Stimulated activated naive CD4-positive, alpha-beta T cell treated with Interleukin-2 at 50 U/mL for 16 hours (primary cell): ENCODE measurements at places on chromosomes 2 and 18.

- no peak for DNase-seq
Observed at GRCh38 chr2:71748227-71748626, 294.9 kb downstream of the DYSF start.

- DNase-seq, result no peak
Observed at GRCh38 chr2:134161170-134161547, 92.7 kb upstream of the MGAT5 start.

DNA sequence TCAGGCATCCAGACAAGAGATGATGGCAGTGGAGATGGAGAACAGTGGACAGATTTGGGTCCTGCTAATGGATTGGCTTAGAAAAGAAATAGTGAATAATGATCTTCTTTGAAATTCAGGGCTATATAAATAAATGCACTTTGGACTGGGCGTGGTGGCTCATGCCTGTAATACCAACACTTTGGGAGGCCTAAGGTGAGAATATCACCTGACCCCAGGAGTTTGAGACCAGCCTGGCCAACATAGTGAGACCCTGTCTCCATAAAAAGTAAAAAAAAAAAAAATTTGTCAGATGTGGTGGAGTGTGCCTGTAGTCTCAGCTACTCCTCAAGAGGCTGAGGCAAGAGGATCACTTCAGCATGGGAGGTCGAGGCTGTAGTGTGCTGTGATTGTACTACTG lies 102.4 kb upstream of the STON1 start:
- DNase-seq, result no peak

- DNase-seq, result no peak
Observed at GRCh38 chr2:39338502-39338901, 94.7 kb upstream of the CDKL4 start.

GRCh38 chr18:22108674-22109073 lies 60.7 kb upstream of the GATA6 start:
- DNase-seq, result no peak

DNA sequence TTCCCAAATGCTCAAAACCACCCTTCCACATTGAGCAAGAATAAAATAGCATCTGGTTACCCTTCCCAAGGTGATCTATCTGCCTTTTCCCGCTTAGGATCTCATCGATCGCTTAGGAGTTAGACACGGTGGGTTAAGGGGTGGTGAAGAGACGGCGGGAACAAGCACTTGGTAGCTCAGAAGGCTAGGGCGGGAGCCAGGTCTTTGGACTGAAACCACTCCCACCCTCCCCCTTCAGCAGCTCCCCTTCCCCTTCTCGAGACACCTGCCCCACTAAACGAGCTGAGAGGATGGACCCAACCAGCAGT lies 513 bp downstream of the THOC1 start:
- no peak for DNase-seq

DNA sequence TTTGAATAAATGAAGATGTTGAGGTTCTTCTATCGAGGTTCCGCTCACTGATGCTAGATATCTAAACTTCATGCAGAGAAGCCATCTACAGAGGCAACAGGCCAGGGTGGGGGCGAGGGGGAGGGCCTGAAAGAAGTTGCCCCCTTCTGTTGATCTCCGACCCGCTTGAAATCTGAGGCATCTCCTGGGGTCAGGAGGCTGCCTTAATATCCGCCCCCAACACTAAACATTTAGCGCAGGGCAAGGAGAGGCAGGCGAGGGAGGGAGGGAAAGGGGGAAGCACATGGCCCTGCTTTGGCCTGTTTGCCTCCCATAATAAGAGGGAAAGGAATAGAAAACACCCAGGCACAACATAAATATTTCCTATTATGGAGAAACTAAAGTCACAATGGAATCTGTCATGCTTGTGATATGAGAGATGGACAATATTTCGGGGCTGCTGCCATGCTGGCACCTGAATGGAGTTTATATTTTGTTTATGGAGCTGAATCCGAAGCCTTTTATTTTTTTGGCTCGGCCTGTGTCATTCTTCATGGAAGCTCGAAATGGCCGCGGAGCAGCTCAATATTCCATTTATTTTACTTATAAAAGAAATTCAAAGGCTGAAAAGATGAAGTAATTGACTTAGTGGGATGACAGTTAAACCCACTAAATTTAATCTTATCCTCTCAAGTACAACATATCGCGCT lies 221.1 kb downstream of the INSIG2 start:
- DNase-seq, result no peak

DNA sequence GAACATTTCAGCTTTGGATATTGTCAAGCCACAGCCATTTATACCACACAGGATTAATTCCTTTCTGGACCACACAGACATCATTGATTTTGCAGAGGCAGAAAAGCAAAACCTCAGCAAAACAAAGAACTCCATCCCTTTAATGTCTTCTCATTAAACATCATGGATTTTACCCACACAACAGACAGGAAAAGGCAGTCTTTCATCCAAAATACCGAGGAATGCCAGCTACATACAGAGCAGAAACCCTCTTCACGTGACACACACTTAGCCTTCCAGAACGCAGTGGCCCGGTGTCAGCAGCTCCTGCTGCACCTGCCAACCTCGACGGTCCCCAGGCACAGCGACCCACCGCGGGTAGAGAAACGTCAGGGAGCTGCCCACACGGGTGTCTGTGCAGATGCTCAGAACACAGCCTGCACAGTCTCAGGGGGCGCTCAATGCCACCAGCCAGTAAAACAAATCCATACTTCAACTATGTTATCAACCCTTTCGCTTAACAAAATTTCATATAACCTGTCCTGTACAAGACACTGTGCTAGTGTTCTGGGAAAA lies 304.5 kb downstream of the EIPR1 start:
- DNase-seq, result no peak

- DNase-seq, result no peak
Observed at GRCh38 chr2:136530146-136530545, 235.2 kb upstream of the THSD7B start.

DNA sequence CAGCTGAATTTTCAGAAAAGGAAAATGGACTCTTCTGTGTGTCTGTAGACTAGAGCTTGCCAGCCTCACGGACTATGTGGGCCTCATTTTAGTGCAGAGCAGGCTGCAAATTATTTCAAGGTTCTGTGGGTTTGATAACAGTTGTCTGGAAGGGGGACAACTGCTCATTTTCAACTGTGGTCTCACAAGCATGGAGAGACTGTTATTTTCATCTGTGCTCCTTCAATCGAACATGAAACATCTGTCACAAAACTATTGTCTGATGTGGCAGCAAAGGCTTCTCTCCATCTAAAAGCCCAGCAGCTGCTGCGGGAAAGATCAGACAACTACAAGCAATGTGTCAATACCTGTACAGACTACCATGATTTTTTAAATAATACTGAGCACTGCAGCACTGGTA lies 211.8 kb downstream of the LRRTM4 start:
- DNase-seq, result no peak

DNA sequence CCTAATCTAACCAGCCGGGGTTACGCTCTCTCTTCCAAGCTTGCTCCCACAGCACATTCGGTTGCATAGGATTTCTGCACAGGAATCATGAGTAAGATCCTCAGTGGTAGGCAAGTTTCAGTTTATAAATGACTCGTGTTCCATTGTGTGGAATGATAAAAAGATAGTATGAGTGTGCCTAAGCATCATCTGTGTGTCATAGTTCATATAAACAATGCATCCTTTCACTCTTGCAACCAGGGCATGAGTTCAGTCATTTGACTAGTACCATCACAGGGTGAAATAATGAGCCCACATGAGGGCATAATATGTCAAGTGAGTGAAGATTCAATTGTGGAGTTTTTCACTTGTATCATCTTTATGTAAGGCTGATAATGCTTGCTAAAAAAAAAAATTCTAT lies 417.1 kb upstream of the CDH2 start:
- no peak for DNase-seq

GRCh38 chr18:10727477-10727876 lies 201.7 kb downstream of the NAPG start:
- no peak for DNase-seq

GRCh38 chr2:28444956-28445355 lies 50.9 kb upstream of the PLB1 start:
- no peak for DNase-seq

- no peak for DNase-seq
Observed at GRCh38 chr2:211401328-211401727, 844.9 kb downstream of the CPS1 start.

DNA sequence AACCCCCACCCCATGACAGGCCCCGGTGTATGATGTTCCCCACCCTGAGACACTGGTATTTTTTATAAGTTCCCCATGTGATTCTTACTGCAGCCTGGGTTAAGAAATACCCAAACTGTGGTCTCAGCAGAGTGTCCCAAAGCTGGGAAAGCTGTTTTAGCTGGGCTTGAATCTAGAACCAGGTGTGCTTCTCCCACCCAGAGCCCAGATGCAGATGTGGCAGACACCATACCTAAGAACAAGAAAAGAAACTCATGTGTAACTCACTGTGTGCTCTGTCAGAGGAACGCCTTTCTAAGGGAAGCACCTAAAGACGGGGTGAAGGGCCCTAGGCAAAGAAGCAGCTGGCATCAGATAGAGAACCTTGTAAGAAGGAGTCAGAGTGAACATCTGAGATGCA lies 23.9 kb downstream of the DOK1 start:
- DNase-seq, result no peak

DNA sequence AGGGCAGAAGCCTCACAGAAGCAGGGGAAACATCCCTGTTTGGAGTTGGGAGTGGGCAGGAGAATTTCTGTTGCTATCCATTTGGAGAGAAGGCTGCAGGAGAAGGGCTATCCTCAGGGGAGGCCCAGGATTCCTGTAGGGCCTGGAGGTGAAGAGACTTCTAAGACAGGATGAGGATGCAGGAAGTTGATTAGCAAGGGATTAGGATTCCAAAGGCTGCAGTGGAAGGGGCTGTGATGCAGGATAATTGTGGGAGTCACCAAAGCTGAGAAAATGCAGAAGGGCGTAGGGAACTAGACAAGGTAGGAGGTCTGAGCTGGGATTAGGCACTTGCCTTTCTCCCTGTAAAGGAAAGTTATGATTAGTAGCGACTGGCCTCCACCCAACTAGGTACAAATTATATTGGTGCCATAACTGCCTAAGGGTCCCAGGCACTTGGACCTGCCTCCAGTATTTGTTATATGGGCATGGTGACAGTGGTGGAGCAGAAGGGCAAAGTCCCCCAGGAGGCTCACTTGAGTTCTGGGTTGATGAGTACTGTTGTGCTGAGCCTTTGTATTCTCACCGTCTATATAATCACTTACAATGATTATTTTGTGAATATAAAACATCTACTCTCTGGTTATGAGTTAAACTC lies 96.4 kb upstream of the MSTN start:
- no peak for DNase-seq

DNA sequence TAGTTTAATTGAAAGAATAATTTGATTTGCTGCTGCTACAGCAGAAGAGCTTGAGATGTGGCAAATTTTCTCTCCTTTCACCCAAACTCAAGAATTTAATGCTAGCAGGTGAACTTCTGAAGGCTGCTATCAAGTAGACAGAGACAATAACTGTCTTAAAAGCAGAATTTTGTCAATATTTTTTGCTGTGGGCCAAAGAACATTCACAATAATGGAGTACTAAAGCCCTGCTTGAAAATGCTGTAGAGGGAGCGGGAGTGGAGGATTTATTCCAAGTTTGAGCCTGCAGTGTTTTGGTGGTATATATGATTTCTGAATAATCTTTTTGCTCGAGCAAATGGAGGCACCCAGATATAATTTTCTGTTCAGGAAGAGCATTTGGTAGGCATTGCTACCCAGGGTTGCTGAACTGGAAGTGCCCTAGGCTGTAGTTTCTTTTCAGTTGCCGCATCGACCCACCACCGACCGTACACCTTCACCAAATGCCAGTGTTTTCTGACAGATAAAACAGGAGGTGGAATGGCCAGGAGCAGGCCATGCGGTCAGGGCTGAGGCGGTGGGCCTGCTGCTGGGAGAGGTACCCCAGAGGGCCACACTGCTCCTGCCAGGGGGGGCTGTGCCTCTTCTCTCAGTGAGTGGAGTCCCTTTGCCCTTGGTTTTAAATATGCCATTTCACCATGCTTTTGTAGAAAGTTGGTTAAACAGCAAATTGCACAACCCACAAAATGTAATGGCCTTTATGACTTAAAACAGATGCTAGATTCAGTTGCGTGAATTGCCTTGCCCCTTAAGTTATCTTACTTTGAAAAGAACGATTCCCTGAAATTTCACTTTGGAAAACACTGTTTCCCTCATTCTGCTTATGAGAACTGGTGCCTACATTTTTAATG lies 36.4 kb downstream of the TSHZ1 start:
- no peak for DNase-seq

- DNase-seq, result no peak
Observed at GRCh38 chr2:144595686-144596072, 75.8 kb upstream of the ZEB2 start.

DNA sequence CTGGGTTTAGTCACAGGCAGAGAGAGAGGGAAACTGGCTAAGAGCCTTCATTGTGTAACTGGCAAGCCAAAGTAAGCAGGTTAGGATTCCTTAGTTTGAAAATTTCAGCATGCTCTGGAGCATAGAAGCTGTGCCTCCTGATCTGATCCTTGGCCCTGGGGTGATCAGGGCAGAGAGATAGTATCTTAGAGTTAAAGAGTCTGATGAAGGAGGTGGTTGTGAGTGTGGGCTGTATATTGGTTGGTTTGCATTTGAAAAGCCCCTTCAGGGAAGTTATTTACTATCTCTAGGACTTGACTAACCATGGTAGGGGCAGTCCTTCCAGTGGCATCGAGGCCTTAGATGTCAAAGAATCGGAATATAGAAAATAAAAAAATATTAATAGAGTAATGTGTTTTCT lies 230.1 kb downstream of the CD226 start:
- no peak for DNase-seq

GRCh38 chr2:80086831-80087230 lies 217.7 kb downstream of the LRRTM1 start:
- DNase-seq, result no peak

- no peak for DNase-seq
Observed at GRCh38 chr18:39425172-39425850, 1859.7 kb upstream of the CELF4 start.
